Stimulated activated CD8-positive, alpha-beta memory T cell treated with anti-CD3 and anti-CD28 coated beads, Interleukin-15, amount 100 ng/mL, for 48 hours (primary cell): ENCODE measurements at places on chromosomes 6 and 20.

- DNase-seq: no peak
Observed at GRCh38 chr6:96777113-96777512, 60.2 kb downstream of the GPR63 start.

- DNase-seq: no peak
Observed at GRCh38 chr6:132768051-132768517, 10.4 kb upstream of the VNN2 start.

DNA sequence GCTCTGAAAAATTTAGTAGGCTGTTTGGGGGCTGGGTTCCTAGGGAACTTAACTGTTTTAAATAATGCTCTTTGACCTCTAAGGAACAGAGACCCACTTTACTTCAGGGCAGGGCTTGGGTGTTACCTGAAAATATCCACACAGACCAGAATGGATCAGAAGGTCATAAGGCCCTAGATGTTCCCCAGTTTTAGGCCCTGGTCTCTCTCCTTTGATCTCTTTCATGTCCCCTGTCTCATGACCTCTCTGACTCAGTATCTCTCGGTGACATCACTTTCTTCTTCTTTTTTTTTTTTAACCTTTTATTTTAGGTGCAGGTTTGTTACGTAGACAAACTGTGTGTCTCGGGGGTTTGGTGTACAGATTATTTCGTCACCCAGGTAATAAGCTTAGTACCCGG is 272.1 kb upstream of the SGK1 start:
- no peak for DNase-seq

DNA sequence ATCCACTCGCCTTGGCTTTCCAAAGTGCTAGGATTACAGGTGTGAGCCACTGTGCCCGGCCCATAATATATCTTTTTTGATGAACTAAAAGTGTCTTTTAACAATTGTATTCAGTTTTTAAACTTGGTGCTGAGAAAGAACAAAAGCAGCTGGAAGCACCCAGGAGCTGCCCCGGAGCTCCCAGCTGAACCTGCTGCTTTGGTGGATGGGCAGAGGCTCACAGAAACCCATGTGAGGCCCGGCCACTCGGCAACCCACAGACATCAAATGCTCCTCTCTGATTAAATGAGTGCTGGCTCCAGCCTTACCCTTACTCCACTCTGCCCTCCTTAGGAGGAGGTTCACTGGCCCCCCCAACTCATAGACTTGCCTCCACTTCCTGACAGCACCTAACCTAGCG is 59.4 kb upstream of the FRMD1 start:
- no peak for DNase-seq

DNA sequence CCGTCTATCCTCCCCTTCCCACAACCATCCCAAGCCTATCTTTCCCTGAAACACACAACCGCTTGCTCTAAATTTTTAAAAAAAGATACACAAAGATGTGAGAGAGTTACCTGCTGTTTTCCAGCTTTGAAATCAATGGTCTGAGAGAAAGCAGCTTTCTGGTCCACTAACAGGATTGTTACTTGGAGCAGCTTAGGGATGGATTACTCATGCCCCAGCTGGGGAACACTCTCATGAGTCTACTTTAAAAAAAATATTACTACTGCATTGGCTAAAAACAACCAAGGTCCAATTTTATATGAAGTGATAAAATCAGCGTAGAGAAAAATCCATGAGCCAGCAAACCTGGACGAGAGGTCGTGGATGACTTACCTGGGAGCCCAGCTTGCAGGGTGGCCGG is 29.6 kb upstream of the FOXC1 start:
- no peak for DNase-seq

DNA sequence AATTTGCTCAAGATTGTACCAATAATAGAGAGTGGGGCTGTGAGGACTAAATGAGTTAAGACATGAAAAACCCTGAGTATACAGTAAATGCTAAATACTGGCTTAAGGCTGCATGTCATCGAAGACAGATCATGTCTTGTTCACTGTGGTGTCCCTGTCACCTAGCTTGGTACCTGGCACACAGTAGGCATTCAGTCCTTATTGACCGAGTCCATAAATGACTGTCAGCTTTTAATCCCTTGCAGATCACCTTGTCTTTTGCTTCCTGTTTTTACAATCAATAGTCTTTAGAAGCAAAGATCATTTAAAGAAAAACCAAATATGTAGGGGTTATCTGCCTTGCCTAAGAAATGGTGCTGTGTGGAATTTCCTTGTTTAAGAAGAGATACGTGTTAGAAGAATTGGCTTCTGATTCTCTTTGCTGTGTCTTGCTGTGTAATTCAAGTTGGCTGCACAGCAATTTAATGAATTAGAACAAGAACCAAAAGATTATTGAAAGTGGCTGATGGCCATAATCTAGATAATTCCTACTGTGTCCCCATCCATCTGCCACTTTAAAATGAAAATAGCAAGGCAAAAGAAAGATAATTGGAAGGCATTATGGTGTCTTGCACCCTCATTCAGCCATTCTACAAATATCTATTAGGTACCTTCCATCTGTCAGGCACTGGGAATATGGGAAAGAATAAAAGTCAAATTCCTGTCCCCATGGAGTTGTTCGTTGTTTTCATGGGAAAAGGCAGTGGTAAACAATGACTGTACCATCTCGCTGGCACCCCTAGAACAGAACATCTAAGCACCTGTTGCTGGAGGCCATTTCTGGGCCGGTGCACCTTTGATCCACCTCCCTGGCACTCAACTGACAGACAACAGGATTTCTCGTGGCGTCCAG is 12.4 kb upstream of the MAPK13 start:
- no peak for DNase-seq

DNA sequence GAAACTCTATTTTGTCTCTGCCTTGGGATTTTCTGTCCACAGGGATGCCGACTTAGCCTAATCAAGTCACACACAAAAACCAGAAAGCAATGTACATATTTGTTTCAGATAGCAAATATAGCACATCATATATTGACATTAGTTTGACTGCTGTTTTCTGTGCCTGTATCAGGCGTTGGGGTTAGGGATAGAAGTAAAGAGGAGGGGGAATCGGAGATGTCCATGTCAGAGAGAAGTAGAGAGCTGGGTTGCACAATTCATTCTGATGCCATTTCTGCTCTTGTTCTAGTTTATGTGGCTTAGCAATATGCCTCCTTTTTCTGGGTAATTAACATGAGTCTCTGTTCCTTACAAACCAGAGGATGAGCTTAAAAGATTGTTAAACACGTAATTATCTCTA is 14.7 kb upstream of the IPCEF1 start:
- no peak for DNase-seq

GRCh38 chr6:141282263-141282662 is 850.5 kb upstream of the GJE1 start:
- DNase-seq: no peak
